ENCODE measurements at places on chromosomes 3 and 15.

- DNase-seq: no peak
Observed at GRCh38 chr3:117443014-117443413, 733.4 kb downstream of the TUSC7 start.

DNA sequence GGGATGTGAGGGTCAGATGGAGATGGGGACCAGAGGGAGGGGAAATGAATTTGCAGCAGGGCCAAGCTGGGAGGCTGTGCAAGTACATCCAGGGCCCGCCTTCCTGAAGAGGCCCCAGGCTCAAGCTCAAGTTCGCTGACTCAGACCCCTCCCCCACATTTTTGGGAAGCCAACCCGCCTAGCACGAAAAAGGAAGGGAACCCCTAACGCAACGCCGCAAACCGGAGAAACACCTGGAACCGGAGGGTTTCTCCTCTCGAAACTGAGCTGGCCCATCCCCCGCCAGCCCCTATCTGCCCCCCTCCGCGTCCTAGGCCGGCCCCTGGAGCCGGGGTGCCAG lies 624 bp downstream of the AP3B2 start:
- DNase-seq: no peak

GRCh38 chr3:170356596-170357175 lies 829 bp upstream of the SKIL start:
- peak; percentile 89 for DNase-seq

- peak; percentile 81 for DNase-seq
Observed at GRCh38 chr3:44939581-44940036, 36.4 kb downstream of the ZDHHC3 start.

GRCh38 chr15:76941636-76942035 lies 10.1 kb downstream of the RCN2 start:
- no peak for DNase-seq

DNA sequence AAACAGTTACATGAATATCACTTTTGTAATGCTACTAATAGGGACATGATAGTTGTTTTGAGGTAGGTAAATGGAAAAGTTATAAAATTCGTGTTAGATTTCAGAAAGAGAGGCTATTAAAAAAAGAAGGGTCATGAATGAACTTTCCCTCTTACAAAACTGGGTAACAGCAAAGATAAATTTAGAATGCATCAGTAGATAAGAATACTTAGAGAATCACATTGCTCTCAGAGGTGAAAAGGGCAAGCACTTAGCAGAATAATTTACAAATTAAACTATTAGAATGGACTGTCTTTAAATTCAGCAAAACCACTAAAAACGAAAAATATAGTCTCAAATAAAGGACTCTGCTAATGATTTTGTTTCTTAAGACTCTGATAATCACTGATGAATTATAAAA lies 167.2 kb downstream of the PLD1 start:
- no peak for DNase-seq

GRCh38 chr15:70152070-70152480 lies 54.4 kb upstream of the TLE3 start:
- DNase-seq: no peak

DNA sequence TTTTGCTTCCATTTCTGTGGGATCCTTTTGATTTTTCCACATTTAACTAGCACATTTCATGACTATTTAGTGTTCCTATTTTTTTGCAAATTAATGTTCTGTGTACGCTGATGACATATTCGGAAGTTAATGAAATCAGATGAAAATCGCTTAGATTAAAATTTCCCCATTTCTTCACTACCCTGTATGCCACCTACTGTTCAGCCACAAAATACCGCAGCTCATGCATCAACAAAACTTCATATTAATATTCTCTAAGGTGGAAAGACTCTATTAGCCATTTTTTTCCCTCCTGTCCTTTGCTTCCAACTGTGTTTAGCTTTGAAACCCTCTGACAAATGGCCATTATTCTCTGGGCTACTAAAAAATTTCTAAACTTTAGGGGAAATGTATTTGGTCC lies 300.6 kb downstream of the MECOM start:
- DNase-seq: no peak

GRCh38 chr3:42440924-42441323 lies 30.5 kb upstream of the LYZL4 start:
- DNase-seq: no peak

GRCh38 chr3:184186902-184187207 lies 856 bp downstream of the ABCF3 start:
- no peak for DNase-seq

GRCh38 chr15:36769098-36769497 lies 189.7 kb downstream of the CDIN1 start:
- no peak for DNase-seq
